ENCODE measurements at places on chromosomes 6 and 20.

- DNase-seq: no peak
These were observed 70.3 kb upstream of the SLC22A23 start for GRCh38 chr6:3526962-3527650.

DNA sequence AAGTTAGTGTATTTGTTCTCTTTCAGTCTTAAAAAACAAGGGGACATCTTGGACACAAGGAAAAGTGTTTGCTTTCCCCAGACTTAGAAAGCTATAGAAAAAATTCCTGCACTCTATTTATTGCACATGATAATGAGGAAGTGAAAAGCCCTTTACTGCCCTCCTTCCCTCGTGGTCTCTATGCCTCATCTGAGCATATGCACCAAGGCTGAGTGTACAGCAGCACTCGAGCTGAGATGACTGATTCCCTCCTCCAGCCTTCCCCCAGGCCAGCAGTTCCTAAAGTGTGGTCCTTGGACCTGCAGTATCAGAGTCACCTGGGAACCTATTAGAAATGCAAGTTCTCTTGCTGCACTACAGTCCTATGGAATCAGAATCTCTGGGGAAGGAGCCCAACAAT, 14.3 kb upstream of the LAMP5 start:
- DNase-seq: no peak

DNA sequence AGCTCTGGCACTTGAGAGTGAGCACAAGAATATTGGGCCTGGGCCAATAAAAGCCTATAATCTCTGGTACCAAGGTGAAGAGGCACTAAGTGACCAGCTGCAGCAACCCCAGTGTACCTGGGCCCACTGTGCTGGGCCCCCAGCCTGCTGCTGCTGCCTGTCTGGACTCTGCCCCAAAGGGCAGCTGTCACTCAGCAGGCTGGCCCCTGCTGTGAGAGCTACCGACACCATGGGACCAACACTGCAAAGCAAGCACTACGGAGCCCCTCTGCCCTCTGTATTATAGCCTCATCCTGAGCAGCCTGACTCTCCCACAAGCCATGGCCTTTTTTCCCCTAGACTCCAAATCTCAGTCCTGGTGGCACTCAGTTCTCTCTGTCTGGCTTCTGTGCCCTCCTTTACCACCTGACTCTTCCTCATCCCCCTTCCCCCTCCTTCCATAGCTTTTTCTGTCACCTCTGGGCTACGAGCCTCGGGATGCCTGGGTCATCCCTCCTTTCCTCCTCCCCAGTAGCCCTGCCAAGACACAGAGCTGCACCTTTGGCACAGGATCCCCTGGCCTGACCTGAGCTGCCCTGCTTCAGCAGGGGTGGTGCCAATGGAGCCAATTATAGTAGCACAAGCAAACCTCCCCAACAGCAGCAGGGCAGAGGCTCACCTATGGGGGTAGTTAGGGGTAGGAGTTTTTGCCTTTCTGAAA, 14.2 kb downstream of the RRP36 start:
- DNase-seq: no peak

GRCh38 chr6:163319609-163320366, 94.7 kb upstream of the QKI start:
- no peak for DNase-seq

GRCh38 chr6:129094147-129094546, 211.2 kb downstream of the LAMA2 start:
- no peak for DNase-seq

DNA sequence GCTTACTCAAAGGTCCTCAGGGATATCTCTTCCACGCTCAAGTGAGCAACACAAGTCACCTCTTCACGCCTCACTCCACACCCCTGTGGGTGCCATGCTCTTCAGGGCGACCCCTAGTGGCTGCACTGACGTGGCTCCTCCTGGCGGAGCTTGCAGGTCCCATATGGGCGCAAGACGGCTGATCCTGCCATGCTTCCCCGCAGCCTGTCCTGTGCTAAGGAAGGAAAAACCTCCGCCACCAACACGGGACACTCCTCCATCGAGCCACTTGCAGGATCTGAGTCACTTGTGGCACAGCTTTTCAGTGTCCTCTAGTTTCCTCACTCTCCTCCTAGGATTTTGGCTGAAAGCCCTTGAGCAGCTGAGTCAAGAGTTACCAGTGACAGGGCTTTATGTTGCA, 90.7 kb downstream of the KHDC1L start:
- no peak for DNase-seq

GRCh38 chr6:71333697-71334096, 45.1 kb downstream of the OGFRL1 start:
- DNase-seq: peak; percentile 76

- DNase-seq: no peak
These were observed 142.3 kb upstream of the NRSN1 start for GRCh38 chr6:23983735-23984134.

DNA sequence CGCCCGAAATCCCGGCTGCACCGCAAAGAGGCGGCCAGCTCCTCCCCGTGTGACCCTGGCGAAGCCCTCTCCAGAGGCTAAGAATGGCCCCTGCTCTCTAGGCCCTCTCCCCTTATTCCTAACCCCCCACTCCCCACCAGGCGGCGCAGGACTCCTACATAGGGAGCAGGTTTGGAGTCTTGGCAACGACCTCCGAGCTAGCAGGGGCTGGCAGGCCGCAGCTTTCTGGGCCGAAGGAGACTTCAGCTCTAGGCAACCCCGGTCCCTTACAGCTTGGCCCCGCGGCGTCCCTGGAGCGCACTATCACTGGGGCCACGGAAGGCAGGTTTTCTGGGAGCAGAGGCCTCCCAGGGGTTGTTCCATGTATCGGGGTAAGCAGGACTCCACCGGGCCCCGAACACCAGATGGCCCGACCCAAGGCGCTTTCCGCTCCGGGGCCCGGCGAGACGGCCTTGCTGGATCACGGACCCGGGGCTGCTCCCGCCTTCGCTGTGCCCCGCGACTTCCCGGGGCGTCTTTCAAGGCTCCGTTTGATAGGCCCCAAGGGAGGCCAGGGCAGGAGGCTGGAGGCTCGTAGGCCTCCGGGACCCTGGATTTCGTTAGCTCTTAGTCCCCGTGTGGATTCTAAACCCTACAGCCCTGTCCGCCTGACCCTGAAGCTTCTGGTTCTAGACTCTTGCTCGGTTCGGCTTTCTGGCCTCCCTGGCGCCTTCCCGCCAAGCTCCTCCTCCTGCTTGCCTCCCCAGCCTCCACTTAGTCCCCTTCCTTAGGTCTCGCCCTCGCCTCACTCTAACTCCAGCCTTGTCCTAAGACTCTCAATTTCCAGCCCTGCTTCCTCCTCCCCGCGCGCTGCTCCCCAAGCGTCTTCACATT, 1.9 kb downstream of the SLC32A1 start:
- DNase-seq: no peak

DNA sequence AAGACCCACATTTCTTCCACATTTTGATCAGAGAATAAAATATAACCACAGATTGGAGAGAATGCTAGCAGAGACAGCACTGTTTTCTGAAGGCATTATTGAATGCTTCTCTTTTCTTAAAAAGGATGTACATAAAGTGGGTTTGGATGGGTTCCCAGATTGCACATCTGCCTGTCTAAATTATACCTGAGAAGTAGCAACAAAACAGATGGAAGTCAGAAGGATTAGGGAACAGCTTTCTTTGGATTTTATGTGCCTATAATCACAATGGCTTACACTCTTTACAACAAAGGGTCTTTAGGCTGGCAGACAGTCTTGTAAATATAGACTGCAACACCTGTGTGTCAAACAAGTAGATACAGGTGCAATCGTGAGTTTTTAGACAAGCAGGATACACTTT, 622.2 kb upstream of the MANEA start:
- DNase-seq: no peak

- no peak for DNase-seq
These were observed 14.2 kb upstream of the FAM162B start for GRCh38 chr6:116779573-116780164.
